ENCODE measurements at places on chromosomes 2 and 18.

GRCh38 chr2:588074-588645, 89.0 kb downstream of the TMEM18 start:
- no peak for DNase-seq

- DNase-seq: no peak
Observed at GRCh38 chr2:238697193-238698071, 150.5 kb upstream of the TWIST2 start.

DNA sequence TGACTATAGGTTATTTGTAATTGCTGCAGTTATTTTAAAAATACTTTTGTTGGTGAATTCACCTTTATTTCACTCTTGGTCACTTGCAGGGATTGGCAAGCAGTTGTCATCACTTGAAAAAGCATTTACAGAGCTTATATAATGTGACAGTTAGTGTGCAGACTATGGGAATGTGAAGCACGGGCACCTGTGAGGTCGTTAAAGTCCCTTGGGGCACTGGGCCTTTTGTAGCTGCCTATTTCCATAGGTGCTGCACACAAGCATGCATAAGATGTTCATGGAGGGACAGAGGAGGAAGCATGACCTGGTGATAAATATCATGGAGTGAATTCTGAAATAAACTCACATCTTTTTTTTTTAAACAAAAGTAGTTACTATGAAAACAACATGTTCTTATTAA, 124.6 kb downstream of the ATP9B start:
- DNase-seq: no peak

GRCh38 chr2:8594731-8595427, 87.0 kb upstream of the ID2 start:
- DNase-seq: no peak

DNA sequence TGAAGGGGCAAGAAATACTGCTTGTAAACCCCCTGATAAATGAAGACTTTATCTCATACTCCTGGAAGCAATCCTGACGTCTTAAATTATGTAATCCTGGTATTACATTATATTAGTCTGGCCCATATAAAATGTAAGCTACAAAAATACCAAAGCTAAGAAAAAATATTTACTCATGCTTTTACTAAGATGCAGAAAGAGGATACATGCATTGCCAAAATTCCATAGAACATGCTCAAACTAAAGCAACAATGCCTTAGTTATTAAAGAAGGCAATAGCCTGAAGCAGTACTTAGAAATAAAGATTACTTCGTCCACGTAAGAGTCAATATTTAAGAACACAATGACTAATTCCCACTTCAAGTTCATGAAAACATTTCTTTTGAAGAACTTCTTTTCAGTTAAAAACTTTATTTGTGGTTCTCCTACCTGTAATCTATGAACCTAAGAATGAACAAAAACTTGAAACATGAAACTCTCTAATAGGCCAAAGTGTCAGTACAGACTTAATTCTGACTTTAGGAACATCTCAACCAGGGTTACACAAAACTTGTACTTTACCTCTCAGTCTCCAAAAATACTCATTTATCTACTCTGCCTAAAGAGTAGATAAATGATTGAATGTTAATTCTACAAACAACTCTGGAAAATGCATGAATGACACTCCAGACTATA, 117.3 kb downstream of the THADA start:
- no peak for DNase-seq

- no peak for DNase-seq
Observed at GRCh38 chr2:42309366-42309765, 51.7 kb downstream of the COX7A2L start.

DNA sequence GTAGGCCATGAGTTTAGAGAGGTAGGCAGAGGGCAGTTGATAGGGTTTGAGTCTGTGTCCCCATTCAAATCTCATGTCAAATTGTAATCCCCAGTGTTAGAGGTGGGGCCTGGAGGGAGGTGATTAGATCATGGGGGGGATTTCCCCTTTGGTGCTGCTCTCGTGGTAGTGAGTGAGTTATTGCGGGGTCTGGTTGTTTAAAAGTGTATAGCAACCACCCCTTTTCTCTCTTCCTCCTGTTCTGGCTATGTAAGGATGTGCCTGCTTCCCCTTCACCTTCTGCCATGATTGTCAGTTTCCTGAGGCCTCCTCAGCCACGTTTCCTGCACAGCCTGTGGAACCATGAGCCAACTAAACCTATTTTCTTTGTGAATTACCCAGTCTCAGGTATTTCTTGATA, 25.5 kb downstream of the MARCHF4 start:
- DNase-seq: no peak

DNA sequence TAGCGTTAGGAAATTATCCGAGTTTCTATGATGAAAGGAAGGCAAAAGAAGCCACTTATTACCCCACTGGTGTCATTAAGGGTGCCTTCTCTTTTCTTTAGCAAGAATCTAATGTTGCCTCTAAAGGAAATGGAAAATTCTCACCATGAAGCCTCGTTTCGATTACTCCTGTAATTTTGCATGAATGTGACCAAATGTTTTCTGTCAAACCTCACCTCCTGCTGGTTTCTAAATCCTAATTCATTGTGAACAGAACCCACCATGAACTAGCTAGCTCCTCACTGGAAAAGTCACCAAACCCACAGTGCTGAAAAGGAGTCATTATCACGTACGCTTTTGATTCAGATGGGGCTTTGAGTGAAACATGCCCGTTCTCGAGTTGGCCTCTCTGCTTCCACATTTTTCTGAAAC, 119.9 kb downstream of the COPS8 start:
- DNase-seq: no peak

GRCh38 chr2:55992455-55992854, 68.9 kb upstream of the EFEMP1 start:
- no peak for DNase-seq

DNA sequence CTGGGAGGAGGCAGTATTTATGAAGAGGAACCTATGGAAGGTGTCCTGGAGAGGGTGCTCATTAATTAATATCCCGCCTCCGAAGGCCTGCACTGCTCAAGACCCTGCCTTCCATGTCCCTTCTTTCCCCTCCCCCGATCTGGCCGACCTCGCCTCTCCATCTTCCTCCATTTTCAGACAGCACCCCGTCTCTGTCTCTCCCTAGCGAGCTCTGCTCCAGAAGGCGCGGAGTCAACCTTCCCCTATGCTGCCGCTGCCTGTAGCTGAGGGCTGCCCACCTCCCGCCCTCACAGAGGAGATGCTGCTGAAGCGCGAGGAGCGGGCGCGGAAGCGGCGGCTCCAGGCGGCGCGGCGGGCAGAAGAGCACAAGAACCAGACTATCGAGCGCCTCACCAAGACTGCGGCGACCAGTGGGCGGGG, 1.1 kb upstream of the WBP1 start:
- DNase-seq: no peak

DNA sequence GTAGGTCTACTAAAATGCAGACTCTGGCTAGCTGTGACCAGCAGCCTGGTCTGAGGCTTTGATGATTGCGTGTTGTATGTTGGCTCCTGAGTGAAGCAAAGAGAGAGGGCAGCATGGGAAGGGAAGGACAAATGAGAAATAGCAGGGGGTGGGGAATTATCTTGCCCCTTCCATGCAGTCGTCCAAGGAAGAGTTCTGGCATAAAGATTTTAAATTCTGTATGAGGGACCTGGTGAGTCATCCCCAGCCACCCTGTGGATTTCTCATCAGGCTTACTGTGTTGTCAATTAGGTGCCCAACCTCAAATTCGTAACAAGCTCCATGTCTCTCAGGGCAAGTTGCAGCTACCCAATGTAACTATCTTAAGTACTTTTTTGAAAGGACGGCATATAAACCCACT, 72.1 kb upstream of the NOSTRIN start:
- no peak for DNase-seq

DNA sequence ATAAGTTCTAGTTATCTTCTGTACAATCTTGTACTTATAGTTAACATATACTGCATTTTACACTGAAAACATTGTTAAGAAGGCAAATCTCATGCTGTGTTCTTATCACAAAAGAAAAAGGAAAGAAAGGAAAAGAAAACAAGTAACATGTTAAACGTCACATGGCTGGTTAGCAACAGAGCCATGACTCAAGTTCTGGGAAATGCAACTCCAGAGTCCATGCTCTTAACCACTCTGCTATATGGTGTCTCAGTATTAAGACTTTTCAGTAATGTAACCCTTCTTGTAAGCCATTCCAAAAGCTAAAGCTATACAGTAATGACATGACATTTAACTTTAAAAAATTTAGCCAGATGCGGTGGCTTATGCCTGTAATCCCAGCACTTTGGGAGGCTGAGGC, 181.4 kb downstream of the BARD1 start:
- no peak for DNase-seq

GRCh38 chr2:169955940-169956339, 128.7 kb downstream of the UBR3 start:
- no peak for DNase-seq

- DNase-seq: no peak
Observed at GRCh38 chr2:154329510-154329909, 369.0 kb upstream of the KCNJ3 start.

GRCh38 chr2:138267902-138268254, 233.7 kb upstream of the SPOPL start:
- no peak for DNase-seq

GRCh38 chr18:39596221-39596620, 2030.6 kb upstream of the CELF4 start:
- DNase-seq: no peak

DNA sequence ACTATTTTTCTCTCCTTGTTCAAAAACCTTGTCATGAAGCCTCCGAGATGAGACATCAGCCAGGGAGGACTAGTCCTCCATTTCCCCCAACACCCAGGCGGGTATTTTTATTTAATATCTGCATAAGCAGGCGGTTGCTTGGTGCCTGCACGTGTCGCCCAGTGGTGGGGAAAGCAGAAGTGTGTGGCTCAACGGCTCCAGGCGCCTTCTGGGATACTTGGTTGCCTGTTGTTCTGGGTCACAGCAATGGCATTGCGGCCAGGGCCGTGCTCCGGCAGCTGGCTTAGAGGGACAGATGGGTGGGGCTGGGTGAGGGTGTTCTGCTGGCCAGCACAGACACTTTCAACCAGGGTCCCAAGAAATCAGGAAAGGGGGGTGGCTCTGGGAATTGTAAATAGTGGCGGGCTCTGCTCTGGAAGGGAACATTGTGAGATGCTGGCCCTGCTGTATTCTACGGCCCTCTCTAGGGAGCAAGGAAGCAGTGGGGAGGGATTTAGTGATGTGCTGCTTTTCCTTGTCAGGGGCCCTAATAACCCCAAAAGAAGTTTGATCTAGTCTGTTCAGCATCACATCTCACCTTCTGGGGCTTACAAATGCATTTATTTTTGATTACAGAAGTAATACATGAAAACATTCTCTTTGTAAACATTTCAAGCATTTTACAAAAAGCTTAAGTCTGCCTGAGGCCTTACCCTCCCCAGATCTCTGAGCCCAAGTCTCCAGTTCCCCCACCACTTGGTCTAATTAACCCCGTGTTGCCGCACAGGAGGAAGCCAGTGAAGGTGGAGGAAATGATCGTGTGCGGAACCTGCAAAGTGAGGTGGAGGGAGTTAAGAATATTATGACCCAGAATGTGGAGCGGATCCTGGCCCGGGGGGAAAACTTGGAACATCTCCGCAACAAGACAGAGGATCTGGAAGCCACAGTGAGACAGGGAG, 1.1 kb downstream of the VAMP8 start:
- DNase-seq: no peak

- peak; percentile 42 for DNase-seq
Observed at GRCh38 chr18:24138789-24139616, at the start of gene CABYR. Gene CABYR (plus strand): TSS chr18:24139062. CDS start chr18:24143115, 4,053 bp downstream.

DNA sequence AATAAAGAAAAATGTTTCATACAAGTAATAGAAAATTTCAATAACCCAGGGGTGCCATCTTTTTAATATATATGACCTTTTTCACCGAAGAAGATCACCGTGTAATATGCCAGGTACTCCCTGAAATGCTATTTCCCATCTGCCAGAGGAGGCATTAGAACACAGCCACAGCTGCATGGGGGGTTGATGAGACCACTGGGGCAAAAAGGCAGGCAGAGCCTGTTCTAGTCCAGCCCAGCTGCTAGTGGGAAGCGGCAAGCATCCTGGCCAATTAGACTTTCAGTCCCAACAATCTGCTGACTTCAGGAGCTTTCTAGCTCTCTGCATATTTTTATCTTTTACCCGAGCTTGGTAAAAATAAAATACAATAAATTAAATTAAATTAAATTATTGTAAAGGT, 362.6 kb downstream of the RIT2 start:
- no peak for DNase-seq

GRCh38 chr2:56333812-56334485, 150.2 kb downstream of the CCDC85A start:
- no peak for DNase-seq

GRCh38 chr18:61608316-61608715, 275.1 kb downstream of the CDH20 start:
- DNase-seq: no peak

DNA sequence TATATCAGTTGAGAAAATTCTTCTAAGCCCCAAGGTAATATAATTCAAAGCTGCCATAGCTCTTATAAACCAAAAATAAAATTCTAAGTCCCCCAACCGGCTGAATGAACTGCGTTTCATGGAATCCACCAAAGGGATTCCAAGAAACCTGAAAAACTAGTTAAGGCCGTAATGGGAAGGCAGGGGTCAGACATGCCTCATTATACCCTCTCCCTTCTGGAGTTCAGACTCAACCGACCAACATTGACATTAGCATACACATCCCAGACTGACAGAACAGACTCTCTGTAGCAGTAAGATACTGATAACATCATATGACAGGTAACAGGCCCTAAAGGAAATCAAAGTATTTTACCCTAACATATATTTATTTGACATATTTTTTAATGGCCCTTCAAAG, 31.4 kb upstream of the PHLPP1 start:
- DNase-seq: no peak

Measured in stimulated activated CD8-positive, alpha-beta memory T cell treated with anti-CD3 and anti-CD28 coated beads, Interleukin-15, amount 100 ng/mL, for 1 hour (primary cell).